ENCODE measurements at places on chromosomes 7 and 10.
A peak's percentile ranks its signal among the peaks of the same experiment; 100 is the strongest.

- no peak for DNase-seq
Observed at GRCh38 chr10:101941871-101942270, 98.3 kb upstream of the KCNIP2 start.

DNA sequence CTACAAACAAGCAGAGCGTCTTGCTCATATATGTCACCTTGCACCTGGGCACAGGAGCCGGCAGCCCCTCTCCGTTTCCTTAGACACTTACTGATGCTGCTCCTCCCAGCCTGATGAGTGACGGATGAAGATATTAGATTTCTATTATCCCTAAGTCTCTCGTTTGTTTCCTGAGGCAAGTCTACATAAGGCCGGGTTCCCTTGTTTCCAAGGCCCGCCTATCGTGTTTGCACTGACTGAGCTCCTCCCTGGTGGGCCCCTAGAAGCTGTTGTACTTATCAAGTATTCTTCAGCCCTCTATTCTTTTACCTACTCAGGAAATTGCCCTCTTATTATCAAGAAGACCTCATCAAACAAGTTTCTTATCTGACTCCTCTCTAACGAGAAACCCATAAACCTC lies 18.5 kb downstream of the SH3PXD2A start:
- no peak for DNase-seq

GRCh38 chr10:45463244-45464116 lies 89.5 kb downstream of the ALOX5 start:
- DNase-seq, result no peak

- DNase-seq, result peak; percentile 26
Observed at GRCh38 chr10:131009791-131010190, 301.7 kb downstream of the TCERG1L start.

GRCh38 chr10:3935141-3935540 lies 150.1 kb upstream of the KLF6 start:
- no peak for DNase-seq

- no peak for DNase-seq
Observed at GRCh38 chr10:133258066-133258817, 18.4 kb downstream of the ADAM8 start.

- DNase-seq, result no peak
Observed at GRCh38 chr7:138974675-138975292, 6.4 kb downstream of the KIAA1549 start.

DNA sequence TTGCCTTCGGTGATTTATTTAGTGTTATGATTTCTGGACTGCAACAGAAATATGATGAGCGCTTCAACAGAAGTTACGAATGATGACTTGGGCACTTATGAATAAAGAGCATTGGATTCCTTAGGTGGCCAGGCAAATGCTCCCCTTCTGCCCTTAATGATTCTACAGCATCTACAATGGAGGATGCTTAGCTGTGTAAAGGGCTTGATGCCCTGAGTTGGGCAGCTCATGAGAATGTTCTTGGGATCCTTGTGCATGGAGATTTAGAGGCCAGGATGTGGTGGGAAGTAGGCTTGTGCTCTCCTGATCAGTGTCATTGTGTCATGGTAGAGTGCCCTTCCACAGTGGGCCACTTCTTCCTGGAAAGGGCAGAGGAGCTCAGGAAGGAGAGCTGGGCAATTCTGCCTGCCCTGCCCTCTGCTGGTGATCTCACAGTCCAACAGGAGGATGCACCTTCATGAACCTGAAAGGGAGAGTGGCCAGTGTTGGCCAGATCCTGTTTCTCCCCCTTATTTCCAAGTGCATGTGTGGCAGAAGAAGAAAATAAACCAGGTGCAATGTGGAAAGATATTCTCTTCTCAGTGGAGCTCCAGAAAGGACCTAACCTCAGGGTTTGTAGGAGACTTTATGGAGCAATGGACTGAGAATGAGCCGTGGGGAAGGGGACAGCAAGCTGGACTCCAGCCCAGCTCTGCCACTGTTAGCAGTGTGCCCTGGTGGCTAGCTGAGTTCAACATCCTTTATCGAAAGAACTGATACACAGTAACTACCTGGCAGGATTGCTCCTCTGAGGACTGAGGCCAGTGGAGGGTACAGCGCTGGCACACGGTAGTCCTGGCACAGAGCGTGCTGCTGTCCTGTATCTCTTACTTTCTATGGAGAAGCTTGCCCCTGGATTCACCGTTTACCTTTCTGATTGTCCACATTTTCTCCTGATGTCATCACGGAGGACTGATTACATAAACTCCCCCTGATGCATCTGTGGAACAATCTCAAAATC lies 182.9 kb downstream of the BMPER start:
- DNase-seq, result peak; percentile 77

DNA sequence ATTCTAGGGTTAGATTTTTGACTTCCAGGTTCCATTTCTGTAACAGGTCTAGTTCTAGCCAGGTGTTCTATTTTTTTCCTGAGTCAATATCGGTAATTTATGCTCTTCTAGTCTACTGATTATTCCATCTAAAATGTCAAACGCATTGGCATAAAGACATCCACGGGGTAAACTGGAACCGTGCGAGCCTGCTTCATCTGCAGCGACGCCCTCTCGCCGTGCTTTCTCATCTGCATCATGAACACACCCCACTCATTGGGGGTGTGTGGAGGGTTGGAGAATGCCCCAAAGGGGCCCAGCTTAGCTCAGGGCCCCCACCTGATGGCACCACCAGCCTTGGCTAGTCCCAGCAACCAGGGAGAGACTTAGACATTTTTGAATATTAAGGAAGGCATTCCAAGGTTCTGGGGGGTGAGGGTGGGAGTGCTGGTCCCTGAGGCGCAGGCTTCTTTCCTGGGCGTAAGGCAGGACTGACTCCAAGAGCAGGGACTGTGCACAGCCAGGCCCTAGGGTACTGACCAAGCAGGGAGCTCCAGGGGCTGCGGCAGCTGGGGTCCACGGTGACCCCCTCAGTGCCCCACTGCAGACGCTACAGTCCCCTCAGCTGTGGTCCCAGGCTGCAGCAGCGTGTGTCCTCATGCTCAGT lies 12.9 kb upstream of the CRYGN start:
- no peak for DNase-seq

DNA sequence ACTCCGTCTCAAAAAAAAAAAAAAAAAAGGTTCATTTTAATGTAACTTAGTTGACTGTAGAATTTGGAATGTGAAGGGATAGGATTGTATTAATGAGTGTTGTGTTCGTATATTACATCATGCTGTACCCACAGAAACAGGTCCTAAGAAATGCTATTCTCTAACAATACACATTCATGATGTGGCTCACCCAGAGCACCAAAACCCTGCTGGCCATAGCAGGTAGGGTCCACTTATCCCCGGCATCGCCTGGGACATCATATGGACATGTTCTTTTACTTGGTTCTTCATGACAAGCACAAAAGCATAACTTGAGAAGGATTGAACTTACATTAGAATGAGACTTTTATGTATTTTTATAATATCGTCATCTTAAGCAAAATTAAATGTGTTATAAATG lies 241.5 kb downstream of the CACNB2 start:
- no peak for DNase-seq

DNA sequence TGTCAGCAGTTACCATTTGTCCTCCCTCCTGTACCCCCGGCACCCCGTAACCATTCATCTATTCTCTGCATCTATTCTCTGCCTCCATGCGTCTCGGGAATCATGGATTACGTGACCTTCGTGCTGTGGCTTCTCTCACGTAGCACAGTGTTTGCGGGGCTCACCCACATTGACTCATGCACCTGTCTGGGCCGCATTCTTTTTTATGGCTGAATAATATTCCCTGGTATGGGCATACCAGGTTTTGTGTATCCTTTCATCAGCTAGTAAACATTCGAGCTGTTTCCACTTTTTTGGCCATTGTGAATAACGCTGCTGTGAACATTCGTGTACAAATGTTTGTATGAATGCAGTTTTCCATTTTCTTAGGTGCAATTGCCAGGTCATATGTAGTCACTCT lies 17.7 kb downstream of the CUX1 start:
- DNase-seq, result no peak

GRCh38 chr10:121113385-121113696 lies 262.2 kb downstream of the WDR11 start:
- DNase-seq, result no peak

Data from A673 (cell line).